ENCODE measurements at places on chromosomes 3 and 15. TPM values are rescaled to one million over a fixed set of nuclear protein-coding genes. Genes with fewer than 3 reads are reported as not detected.

- no peak for DNase-seq
Measured at GRCh38 chr15:61517335-61517734, 288.2 kb upstream of the RORA start.

GRCh38 chr3:148974726-148975125, 16.6 kb upstream of the GYG1 start:
- no peak for DNase-seq

DNA sequence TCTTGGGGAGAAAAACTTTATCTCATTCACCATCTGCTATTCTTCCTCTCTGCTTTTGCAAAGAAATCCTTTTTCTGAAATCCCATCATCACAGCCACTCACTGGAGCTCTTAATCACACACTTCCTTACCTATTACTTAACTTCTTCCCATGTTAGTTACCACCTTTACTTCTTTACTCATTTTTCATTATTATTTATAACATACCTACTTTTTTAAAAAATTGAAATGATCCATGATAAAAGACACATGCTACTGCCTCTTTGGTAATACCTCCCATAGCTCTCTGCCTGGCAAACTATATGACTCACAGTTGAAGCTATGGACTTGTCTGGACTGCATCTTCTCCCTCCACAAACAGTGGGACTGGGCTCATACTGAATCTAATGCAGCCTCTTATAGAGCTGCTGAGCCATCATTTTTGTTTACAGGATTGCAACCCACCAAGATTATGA, 150.3 kb downstream of the TNIK start:
- no peak for DNase-seq

RASGRP1 gene
- 1.6 TPM for total RNA-seq

DPPA2 gene
- total RNA-seq, result not detected

Measured in HCT116 (cell line).